ENCODE measurements at places on chromosomes 3 and 15.

DNA sequence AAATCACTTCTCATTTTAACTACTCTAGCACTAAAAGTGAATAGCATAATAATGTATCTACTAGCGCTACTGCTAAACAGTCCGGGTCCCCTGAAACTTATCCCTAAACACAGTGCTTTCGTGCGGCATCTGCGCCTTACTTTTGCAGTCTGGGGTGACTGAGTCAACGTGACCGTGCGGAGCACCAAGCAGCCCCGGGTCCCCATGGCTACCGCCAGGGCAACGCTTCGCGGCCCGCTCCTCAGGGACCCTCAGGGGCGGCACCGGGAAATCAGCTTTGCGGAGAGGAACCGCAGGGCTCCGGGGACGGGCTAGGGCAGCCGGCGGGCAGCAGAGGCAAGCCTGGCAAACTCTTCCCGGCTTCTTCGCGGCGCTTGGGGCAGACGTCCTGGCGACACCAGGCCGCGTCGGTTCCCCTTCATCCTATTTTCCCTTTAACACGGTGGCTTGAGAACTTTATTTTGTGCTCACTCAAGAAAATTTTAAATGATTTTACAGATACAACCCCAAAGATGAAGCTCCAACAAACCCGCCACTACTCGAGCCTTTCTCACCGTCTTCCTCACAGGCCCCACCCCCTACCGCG, 757 bp upstream of the DIPK2A start:
- DNase-seq: no peak

DNA sequence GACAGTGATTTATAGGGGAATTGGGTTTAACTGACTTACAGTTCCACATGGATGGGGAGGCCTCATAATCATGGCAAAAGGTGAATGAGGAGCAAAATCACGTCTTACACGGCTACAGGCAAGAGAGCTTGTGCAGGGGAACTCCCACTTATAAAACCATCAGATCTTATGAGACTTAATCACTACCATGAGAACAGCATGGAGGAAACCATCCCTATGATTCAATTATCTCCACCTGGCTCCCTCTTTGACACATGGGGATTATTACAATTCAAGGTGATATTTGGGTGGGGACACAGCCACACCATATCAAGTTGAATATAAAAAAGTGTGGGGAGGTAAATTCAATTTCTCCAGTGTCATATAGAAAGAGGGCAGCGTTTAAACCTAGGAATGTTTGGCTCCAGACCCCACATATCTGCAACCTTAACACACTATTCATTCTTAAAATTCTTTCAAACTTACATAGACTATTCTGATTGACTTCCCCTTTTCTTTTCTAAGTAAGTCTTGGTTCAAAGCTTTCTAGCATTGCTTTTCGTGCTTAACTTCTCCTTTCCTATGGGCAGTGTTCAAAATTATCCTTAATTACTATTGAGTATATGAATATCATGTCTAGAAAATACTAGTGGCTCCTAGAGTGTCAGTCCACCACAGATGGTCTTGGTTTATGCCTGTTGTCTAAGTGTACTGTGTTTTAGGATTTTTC, 446.7 kb upstream of the GBE1 start:
- no peak for DNase-seq

DNA sequence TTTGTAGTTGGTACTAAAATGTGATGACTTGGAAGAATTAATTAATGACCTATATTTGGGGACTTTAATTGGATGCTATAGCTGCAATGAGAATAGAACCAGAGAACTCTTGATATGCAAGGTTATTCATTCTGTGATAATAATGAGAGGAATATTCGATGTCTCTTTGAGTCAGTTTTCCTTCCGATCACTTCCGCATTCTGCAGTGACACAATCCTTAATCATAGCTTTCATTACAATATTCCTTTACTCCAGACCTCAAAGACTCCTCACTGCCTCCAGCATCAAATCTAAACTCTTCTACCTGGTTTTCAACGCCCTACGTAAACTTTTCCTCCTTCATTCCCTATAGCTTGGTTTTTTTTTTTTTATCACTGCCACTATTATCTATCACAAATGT, 21.6 kb downstream of the B3GNT5 start:
- no peak for DNase-seq

DNA sequence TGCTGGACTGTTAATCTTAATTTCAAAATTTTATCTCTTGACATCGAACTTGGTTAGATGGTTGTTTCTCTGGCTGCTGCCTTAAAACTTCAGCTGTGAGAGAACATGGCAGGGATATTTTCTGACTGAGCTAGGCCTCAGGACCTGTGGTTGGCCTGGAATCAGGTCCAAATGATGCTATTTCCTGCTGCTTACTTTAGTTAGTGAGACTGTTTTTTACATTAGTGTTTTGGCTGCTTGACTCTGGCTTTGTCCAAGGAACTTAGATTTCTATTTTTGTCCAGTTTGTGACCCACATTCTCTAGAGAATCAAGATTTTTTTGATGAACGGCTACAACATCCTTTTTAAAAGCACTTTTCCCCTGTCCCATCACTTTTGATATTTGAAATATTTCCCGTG, 497.9 kb upstream of the SGO1 start:
- DNase-seq: no peak

GRCh38 chr15:74663303-74664027, 32.4 kb downstream of the EDC3 start:
- DNase-seq: no peak

DNA sequence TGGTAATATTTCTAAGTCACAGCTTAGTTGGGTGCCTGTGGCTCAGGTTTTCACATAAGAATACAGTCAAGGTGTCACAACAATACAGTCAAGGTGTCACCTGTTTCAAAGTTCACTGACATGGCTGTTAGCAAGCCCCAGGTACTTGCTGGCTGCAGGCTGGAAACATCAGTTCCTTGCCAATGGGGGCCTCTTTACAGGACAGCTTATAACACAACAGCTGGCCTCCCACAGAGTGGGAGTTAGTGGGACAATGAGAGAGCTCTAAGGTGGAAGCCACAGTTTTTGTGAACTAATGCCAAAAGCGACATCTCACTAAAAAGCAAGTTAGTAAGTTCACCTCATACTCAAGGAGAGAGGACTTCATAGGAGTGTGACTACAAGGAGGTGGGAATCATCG, 45.4 kb downstream of the GPR156 start:
- no peak for DNase-seq

DNA sequence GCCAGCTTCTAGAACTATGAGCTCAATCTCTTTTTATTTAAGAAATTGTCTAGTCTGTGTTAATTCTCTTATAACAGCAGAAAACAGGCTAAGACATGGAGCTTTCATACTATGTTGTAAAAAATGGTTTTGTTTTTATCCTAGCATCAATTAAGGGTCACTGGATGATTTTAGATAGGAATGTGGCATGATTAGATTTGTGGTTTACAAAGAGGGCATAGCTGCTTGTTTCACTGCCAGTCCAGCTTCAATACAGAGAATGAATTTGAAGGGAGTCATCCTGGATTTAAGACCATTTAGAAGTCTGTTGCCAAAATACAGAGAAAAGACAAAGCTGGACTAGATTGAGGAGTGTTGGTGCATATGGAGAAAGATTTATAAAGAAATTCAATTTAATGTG, 532.6 kb upstream of the CCDC54 start:
- DNase-seq: no peak

- DNase-seq: no peak
These were observed 64.1 kb downstream of the TLE3 start for GRCh38 chr15:70033529-70034140.

- peak; percentile 80 for DNase-seq
These were observed 29.0 kb downstream of the CPOX start for GRCh38 chr3:98564282-98565005.

- DNase-seq: no peak
These were observed 124.0 kb downstream of the NR1D2 start for GRCh38 chr3:24069045-24069444.

DNA sequence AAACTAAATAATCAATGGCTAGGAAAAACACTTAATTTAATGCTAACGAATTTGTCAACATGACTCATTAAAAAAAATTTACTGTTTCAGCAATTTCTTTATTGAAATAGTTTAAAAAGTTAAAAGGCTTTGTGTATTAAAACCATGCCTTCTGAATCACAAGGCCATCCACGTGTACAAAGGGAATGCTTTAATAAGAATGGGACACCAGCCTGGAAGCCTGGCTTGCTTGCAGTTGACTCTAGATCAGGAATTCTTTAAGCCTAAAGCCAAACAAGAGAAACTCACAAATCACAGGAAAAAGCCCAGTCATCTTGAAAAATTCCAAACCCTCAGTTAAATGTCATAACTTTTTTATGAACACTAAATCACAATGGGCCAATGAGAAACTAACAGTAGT, 137.6 kb downstream of the PEAK1 start:
- DNase-seq: no peak

- no peak for DNase-seq
These were observed 170.2 kb upstream of the TLE3 start for GRCh38 chr15:70267879-70268278.

DNA sequence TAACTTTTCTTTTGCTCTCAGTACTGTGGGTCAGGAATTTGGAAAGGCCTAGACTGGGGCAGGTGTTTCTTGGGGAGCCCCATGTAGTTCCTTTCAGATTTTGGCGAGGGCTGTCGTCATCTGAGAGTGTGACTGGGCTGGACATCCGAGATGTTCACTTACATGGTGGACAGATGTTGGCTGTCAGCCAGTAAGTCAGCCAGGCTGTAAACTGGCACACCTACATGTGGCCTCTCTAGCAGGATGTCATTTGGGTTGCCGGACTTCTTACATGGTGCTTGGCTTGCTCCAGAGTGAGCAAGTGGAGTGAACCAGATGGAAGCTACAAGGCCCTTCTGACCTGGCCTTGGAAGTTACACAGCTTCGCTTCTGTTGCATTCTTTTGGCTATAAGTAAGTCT, 20.7 kb downstream of the TATDN2 start:
- DNase-seq: no peak

- DNase-seq: no peak
These were observed 167.2 kb downstream of the PLD1 start for GRCh38 chr3:171643033-171643432.

GRCh38 chr3:34783876-34784275, 855.4 kb upstream of the ARPP21 start:
- DNase-seq: no peak

GRCh38 chr15:34252545-34252944, 27.7 kb downstream of the EMC4 start:
- no peak for DNase-seq

- no peak for DNase-seq
These were observed 34.0 kb downstream of the SCG5 start for GRCh38 chr15:32675466-32675865.

GRCh38 chr3:125310623-125311081, 64.5 kb downstream of the ZNF148 start:
- DNase-seq: peak; percentile 45

DNA sequence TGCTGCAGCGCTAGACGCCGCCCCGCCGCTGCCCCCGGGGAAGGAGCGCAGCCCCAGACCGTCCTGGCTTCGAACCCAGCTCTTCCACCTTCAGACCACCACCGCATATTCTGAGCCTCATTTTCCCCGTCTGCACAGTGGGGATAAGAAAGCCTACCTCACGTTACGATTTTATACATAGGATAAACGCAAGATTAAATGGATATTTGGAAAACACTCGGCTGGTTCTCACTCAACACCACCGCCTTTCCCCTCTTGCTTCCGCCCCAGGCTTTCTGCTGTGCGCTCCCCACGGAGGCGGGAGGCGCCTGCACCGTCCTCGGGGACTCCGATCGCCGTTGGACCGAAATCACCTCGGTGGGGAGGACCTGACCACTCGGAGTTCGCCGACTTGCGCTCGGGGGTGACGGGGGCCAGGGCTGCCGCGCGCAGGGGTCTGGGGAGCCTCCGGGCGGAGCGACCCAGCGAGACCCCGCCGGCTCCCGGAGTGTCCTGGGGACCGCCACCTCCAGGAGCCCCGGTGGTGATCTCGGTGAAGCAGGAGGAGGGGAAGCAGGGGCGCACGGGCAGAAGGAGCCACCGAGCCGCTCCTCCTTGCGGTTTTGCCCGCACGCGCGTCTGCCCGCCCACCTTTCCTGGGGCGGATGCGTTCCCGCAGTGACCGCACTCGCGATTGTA, 4.0 kb downstream of the FBXL22 start:
- DNase-seq: peak; percentile 58

GRCh38 chr15:66133247-66133885, 120.2 kb downstream of the MEGF11 start:
- no peak for DNase-seq

DNA sequence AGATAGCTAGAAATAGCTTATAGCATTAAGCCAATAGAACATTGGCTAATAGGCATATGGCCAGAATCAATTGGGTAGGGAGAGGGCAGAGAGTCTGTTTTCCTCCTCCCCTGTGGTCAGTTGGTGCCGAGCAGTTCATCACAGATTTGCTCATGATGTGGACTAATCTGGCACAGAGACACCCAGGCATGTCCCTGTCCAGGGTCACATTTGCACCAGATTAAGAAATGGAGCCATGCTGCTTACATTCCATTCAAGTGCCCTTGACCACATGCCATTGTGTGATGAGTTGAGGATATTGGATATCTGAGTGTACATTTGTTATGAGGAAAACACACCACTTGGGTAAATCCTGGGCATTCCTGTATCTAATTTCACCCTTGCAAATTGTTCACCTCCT, 53.4 kb downstream of the USP13 start:
- no peak for DNase-seq

DNA sequence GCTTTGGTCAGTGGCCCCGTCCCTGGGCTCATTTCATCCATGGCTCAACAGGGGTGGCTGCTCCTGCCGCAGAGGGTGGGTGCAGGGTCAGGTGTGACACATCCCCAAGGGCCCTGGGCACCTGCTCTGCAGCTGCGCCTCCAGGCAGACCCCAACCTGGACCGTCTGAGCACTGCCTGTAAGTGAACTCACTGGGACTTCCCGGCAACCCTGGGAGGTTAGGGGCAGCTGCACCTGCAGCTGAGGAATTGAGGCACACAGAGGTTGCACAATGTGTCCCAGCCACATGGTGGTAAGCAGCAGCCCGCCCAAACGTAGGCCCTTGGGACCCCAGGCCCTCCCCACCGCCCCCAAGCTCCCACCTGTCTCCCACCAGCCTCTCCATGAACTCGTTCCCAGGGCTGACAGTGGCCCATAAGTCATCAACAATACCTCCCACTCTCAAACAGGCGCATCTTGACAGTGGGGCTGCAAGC, 55.1 kb downstream of the PLXNA1 start:
- no peak for DNase-seq
